ENCODE measurements at places on chromosomes 3 and 15.

GRCh38 chr15:55237219-55238130, 40.7 kb upstream of the RSL24D1 start:
- no peak for DNase-seq

- DNase-seq: no peak
Observed at GRCh38 chr15:37900326-37901221, 33.9 kb upstream of the TMCO5A start.

GRCh38 chr3:16307832-16308531, 43.0 kb downstream of the OXNAD1 start:
- no peak for DNase-seq

DNA sequence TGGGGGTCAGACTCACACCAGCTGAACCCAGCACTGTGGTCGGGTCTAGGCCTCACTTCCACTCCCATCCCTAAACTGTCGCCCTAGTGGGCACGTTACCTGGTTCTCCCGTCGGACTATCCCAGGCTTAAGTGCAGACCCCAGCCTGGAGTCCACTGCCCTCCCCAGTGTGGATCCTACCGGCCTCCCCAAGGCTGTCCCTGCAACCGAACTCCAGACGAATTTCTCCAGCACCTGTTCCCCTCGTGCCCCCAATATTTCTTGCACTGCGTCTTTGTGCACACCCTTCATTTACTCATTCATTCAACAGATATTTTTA, 26.5 kb downstream of the SLC41A3 start:
- no peak for DNase-seq

GRCh38 chr15:91369823-91370222, 269.8 kb downstream of the SV2B start:
- no peak for DNase-seq

- DNase-seq: no peak
Observed at GRCh38 chr15:49200347-49200746, 30.3 kb downstream of the GALK2 start.

DNA sequence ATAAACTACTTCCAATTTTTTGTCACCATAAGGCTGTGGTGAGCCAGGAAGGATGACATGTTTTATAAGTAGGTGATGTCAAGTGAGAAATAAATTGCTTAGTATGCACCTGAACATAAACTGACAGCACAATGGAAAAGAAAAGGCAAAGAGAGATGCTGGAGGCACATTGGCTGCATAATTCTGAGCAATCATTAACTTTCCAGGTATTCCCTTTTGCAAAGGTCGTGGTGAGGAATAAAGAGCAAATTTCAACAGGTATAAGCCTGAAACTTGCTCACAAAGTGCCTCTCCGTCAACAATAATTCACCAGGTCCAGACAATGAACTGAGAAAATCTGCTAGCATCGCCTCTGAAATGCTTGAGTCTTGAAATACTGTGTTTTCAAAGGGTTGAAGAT, 48.2 kb downstream of the ITGB5 start:
- no peak for DNase-seq

DNA sequence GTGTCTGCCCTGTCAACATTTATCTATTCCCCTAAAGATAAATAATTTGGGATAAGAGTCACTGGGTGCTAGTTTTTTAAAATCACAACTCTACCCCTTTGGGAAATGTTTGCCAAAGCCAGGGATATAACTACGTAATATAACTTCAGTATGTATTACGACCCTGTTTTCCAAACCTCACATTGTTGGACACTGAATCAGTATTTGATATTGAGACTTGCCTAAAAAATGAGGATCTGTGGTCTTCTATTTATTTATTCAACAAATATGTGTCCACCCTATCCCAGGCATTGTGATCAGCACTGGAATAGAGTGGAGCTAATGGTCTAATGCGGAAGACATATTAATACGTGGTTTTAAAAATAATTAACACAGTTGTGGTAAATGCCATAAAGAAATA, 4.5 kb upstream of the MGA start:
- DNase-seq: no peak

DNA sequence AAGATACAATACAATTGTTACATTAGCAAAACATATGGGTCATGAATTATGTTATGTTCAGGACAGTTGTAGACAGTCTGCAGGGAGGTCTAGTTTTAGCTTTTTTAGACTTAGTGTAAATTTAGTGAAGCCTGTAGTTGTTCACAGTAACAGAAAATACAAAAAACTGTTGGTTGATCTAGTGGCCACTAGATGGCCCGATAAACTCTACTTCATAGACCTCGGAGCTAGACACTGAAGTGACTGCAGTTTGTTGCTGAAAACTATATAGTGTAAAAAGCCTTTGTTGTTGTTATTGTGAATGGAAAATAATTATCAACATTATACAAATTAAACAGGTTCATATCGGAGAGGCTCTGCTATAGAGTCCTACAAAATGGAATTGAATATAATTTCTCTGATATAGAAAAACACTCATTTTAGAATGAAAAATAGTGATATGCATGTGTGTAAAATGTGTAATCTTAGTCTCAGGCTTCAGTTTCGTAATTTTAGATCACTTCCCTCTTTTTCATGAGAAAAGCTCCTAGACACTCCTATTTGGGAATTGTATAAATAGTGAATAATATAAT, 18.3 kb downstream of the MAGEL2 start:
- no peak for DNase-seq
